Endodermal cell (in vitro differentiated cells): ENCODE measurements at places on chromosomes 11 and 22. TPM values are rescaled to one million over a fixed set of nuclear protein-coding genes. Genes with fewer than 3 reads are reported as not detected.

Gene DNAJB7
- total RNA-seq = not detected in 3 replicates

Gene SNX19
- 13.2 to 34.9 TPM (median 32.3 TPM) in 3 replicates for total RNA-seq

Gene GRK3
- total RNA-seq = 15.2 to 21.0 TPM (median 18.3 TPM) in 3 replicates

Gene TSSK2
- not detected in 2 replicates for total RNA-seq

Gene MMP8
- not detected in 3 replicates for total RNA-seq

Gene FAM227A
- total RNA-seq = 7.7 to 14.9 TPM (median 13.1 TPM) in 3 replicates

Gene TLCD5
- 19.3 to 20.1 TPM (median 20.1 TPM) in 3 replicates for total RNA-seq

Gene SHANK3
- 10.5 and 11.1 TPM in 2 replicates for total RNA-seq

Gene SLC6A5
- not detected in 2 replicates for total RNA-seq

Gene TREH
- total RNA-seq = not detected in 2 replicates

Gene TESMIN
- total RNA-seq = 68.8 to 80.7 TPM (median 73.9 TPM) in 3 replicates

Gene INPP5J
- 2.9 to 4.0 TPM (median 3.5 TPM) in 3 replicates for total RNA-seq

Gene APOBEC3B
- 4.1 TPM in 2 replicates for total RNA-seq

Gene MMP11
- 8.5 and 9.7 TPM in 2 replicates for total RNA-seq

Gene FSHB
- not detected in 2 replicates for total RNA-seq

Gene VWA5A
- 36.7 and 38.3 TPM in 2 replicates for total RNA-seq

Gene STK33
- total RNA-seq = 19.6 and 22.7 TPM in 2 replicates

Gene NCF4
- not detected in 3 replicates for total RNA-seq

Gene IGHMBP2
- 28.3 and 30.3 TPM in 2 replicates for total RNA-seq

Gene POU2AF2
- total RNA-seq = not detected in 3 replicates

Gene CD3E
- not detected in 3 replicates for total RNA-seq

Gene SLC16A8
- total RNA-seq = 0.82 to 2.5 TPM (median 1.1 TPM) in 3 replicates

Gene OR52N4
- total RNA-seq = not detected in 2 replicates

Gene OR52I1
- not detected in 2 replicates for total RNA-seq

Gene MYO18B
- 0.28 to 0.84 TPM (median 0.63 TPM) in 3 replicates for total RNA-seq

Gene PNPLA5
- total RNA-seq = 0.59 to 0.73 TPM (median 0.63 TPM) in 3 replicates

Gene ESRRA
- total RNA-seq = 31.8 and 34.5 TPM in 2 replicates

Gene GNG3
- 1.7 and 2.6 TPM in 2 replicates for total RNA-seq

Gene KRTAP5-11
- 2.4 to 5.7 TPM (median 5.4 TPM) in 3 replicates for total RNA-seq

Gene OR51B4
- total RNA-seq = not detected in 3 replicates

Gene PLCB3
- 71.3 and 75.0 TPM in 2 replicates for total RNA-seq

Gene ALX4
- total RNA-seq = not detected in 3 replicates

Gene CHID1
- total RNA-seq = 79.4 and 82.0 TPM in 2 replicates

Gene CCDC89
- total RNA-seq = not detected in 3 replicates

Gene TYMP
- 0.93 to 2.6 TPM (median 1.2 TPM) in 3 replicates for total RNA-seq

Gene ART5
- total RNA-seq = 5.4 and 6.4 TPM in 2 replicates

Gene PYGM
- total RNA-seq = 1.2 to 2.4 TPM (median 2.1 TPM) in 3 replicates

Gene SHISAL1
- 0.36 to 0.42 TPM (median 0.40 TPM) in 3 replicates for total RNA-seq

Gene OR8D4
- total RNA-seq = 0.11 and 0.13 TPM in 2 replicates
